ENCODE measurements at places on chromosomes 5 and 9.
A peak's percentile ranks its signal among the peaks of the same experiment; 100 is the strongest.

- DNase-seq: peak; percentile 1
These were observed 280.4 kb downstream of the CDH9 start for GRCh38 chr5:26757941-26758340.

GRCh38 chr5:100634937-100635534, 99.9 kb downstream of the FAM174A start:
- DNase-seq: no peak

- no peak for DNase-seq
These were observed 47.1 kb upstream of the SMIM23 start for GRCh38 chr5:171738501-171738900.

DNA sequence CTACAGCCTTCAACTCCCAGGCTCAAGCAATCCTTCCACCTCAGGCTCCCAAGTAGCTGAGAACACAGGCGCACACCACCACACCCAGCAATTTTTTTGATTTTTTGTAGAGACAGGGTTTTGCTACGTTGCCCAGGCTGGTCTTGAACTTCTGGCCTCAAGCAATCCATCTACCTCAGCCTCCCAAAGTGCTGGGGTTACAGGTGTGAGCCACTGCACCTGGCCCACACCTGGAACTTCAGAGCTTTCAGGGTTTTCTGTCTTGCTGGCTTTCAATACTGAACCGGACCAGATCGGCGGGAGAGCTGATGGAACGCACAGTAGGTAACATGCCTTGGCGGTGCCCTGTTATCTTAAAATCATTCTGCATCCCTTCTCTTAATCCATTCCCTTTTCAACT, 30.8 kb downstream of the IPPK start:
- DNase-seq: no peak

- DNase-seq: no peak
These were observed 14.6 kb upstream of the INPP5E start for GRCh38 chr9:136454026-136454796.

GRCh38 chr5:90878549-90879196, 320.1 kb downstream of the ADGRV1 start:
- DNase-seq: peak; percentile 83

- DNase-seq: peak; percentile 46
These were observed 1.2 kb downstream of the AK3 start for GRCh38 chr9:4739587-4740387.

DNA sequence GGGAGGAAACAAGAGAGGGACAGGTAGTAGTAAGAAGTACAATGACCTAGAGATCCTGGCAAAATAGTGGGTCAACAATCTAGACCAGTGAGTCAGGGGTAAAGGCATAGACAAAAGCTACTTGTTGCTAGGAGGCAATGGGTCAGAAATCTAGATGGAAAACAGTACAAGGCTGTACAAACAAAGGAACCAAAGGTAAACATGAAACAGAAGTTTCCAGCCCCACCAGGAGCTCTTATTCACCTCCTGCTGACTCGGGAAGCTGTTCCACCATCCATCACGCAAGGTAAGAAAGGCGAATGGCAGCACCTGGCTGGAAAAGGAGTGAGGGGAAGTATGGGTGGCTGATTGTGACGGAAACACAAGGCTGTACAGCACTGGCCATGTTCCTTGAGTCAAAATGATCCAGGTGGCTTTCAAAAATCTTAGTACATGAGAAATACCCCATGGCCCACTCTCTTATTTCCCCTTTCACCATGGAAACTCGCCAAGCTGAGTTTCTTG, 70.5 kb upstream of the RAI14 start:
- peak; percentile 92 for DNase-seq

DNA sequence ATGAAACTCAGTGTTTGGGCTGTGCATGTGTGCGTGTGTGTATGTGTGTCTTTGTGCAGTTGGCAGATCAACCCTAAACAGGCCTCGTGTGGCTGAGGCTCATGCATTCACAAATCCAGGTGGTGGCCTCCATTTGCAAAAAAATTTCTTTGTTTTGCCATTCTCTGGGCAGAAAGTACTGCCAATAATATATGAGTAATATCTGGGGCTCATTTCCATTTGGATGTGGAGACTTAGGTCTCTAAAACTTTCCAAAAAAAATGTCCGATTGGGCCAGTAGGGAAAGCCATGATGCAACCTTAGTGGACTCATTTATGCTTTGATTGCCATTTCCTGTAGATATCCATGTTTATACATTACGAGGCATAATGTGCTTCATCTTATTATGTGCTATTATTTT, 77.9 kb upstream of the RPS23 start:
- no peak for DNase-seq

DNA sequence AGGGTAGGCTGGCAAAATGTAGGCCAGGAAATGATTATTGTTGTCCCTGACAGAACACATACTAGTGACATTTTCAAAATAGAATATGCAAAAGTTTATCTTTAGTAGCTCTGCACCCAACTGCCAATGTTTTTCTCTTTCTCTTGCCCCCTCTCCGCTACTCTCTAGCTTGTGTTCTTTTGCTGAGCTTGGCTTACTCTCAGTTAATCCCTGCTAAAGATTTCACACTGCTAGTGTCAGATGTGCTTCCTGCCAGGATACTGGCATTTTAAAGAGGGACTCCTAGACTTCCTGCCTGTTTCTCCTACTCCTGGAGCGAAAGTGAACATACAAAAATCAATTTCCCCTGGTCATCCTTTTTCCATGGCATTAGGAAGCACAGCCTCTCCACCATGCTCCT, 260.5 kb downstream of the ARRDC3 start:
- DNase-seq: no peak

DNA sequence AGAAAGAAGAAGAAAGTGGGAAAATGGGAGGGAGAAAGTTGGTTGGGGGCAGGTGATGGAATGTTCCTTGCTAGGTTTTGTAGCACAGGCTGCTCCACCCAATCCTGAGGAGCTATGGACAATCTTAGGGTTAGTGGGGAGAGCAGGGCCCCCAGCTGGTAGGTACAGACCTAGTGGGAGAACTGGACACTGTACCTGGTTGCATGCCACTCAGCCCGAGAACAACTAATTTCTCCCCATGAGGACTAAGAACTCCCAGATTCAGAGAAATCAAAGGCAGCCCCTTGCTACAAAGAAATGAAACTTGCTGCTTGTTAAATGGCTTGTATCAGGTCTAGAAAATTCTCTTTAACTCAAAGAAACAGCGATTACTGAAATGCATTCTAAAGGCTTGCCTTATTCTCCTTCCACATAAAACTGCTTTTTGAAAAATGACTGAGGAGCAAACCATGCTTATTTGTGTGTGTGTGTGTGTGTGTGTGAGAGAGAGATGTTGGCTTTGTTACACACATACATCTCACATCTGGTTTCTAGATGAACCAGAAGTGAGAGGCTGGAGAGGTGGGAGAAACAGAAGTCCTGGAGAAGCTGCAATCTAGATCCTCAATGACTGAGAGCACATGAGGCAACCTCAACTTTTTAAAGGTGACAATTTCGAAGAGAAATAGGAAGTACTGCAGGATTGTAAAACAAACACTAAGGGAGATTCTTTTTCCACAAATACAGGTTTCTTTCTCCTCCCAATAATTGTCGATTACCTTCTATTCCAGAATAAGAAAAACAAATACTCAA, 28.9 kb downstream of the FYB1 start:
- no peak for DNase-seq

DNA sequence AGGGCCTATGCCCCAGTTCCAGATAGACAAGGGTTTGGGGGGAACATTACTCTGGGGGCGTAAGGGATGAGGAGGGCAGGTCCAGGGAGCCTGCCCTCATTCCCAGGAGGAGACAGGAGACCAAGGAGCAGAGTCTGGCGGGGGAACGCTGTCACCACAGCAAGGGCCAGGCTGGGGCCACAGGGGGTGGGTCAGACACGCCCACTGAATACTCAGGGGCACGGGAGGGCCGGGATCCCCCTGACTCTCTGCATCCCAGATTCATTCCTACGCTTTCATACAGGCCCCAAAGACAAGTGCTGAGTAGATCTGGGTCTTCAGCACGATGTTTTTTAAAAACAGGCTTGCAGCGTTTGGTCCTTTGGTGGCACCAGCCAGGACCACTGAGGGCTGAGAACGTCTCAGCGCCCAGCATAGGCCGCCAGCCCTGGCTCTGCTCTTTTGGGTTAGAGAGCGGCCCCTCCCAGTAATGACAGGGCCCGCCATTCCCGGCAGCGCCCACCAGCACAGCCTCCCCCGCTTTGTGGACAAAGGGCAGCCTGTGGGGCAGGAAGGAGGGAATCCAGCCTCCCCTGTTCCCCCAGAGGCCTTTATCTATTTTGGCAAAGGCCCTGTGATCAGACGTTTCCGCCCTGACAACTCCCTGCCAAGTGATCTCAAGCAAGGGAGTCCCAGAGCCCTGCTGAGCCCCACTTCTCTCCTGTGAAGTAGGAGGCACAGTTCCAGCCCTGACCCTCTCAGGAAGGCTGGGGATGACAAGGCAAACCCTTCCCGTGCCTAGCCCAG, 24.9 kb downstream of the NEK6 start:
- peak; percentile 65 for DNase-seq

DNA sequence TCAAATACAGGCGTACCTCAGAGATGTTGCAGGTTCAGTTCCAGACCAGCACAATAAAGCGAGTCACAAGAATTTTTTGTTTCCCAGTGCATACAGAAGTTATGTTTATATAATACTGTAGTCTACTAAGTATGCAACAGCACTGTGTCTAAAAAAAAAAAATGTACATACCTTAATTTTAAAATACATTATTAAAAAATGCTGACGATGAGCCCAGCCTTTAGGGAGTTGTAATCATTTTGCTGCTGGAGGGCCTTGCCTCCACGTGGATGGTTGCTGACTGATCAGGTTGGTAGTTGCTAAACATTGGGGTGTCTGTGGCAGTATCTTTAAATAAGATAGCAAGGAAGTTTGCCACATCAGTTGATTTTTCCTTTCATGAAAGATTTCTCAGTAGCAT, 48.3 kb downstream of the TTC1 start:
- no peak for DNase-seq

GRCh38 chr5:59123595-59124561, 541.0 kb downstream of the RAB3C start:
- DNase-seq: no peak

DNA sequence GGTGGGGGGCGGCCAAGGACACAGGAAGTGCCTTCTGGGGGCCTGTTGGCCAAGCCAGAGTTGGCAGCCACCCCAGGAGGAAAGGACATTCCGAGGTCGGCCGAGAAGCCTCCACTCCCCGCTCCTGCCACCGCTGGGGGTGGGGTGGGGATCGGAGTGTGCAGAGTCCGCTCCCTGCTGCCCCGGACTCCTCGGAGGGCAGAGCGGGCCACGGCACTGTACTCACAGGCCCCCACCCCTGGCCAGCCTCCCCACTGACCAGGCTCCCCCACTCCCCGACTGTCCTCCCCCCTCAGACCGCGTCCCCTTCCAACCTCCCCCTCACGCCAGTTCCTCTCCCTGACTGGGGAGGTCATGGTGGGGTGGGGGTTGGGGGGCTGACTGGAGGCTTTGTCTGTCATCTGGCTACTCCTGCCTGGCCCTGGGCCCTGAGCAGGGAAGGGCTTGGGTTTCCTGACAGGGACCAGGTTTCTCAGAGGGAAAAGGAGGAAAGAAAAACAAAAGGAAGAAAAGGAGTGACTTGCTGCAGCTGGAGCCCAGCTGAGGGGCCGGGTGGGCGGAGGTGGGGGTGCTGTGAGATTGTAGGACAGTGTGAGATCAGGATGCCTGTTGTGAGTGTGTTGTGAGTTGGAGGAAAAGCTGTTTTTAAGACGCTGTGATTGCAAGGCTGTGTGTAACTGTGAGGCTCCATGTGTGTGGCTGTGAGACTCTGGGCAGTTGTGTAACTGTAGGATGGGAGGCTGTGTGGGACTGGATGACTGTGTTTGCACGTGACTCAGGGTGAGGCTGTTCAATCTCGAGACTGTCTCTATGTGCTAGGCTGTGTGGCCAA, 29.7 kb downstream of the CNTFR start:
- peak; percentile 79 for DNase-seq

DNA sequence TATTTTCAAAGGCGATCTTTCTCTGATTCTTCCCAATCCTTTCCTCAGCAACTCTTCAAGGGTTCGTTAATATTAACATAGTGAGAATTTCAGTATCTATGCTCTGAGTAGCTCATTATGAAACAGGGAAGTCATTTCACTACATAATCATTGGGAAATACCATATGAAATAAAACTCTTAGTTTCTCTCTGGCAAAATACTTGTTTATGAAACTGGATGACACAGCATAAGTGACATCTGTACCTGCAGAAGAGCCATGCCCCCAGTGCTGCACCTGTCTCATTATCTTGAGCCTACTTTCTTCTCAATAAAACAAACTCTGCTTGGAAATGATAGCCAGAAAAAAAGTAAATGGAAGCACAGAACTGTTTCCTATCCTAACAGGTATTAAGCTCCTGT, 33.8 kb upstream of the OTULIN start:
- no peak for DNase-seq

DNA sequence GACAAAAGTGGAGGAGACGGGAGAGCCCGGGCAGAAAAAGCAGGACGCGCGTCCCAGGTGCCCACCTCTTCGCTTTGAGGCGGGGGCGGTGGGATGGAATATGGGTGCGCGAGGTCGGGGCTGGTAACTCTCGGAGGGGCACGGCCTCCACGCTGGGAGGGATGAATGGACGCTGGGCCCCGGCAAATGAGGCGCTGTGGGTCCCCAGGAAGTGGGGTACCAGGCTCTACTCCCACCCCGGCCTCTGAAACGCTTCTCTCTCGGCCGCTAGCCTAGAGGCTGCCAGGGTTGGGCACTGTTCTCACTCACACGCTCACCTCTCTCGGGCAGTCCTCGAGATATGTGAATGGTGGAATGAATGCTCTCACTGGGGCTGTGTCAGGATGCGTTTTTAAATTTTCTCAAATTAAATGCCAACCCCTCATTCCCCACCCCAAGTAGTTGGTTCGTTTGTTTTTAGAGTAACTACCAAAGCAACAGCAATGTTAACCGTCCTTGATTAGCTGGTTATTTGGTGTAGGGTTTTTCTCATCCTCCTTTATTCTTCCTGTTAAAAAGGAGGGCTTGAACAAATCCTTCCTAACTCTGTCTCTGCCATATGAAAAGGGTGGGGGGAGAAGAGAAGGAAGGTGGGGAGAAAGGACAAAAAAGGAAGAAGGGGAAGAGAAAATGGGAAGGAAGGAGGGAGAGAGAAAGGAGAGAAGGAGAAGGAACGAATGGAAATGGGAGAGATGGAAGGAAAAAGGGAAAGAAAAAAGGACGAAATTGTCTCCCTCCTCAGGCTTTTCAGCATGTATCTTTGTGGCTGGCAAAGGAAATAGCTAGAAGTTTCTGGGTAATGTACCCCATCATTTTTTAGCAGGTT, 1.3 kb upstream of the EBF1 start:
- no peak for DNase-seq

GRCh38 chr9:35287987-35288632, 126.3 kb downstream of the UNC13B start:
- no peak for DNase-seq

GRCh38 chr5:149274939-149275338, 3.3 kb downstream of the AFAP1L1 start:
- DNase-seq: peak; percentile 56

DNA sequence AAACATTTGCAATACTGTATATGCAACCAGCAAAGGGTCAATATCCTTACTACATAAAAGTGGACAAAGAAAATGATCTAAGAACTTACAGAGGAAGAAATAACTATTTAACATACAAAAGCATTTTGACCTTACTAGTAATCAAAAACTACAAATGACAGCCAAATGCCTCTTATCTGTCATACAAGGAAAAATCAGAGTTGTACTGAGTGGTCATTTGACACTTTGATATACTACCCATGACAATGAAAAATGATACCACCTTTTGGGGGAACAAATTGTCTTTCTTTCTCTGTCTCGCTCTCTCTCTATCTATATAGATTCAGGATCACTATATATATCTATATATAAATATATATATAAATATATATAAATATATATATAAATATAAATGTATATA, 50.4 kb upstream of the ZSWIM6 start:
- DNase-seq: no peak
